ENCODE measurements at places on chromosomes 7 and 10.

GRCh38 chr7:92843034-92843760 is 6.8 kb upstream of the CDK6 start:
- H3K27me3 ChIP-seq = no peaks in the 10 kb centered on the region
- no peaks in the 10 kb centered on the region for H3K4me1 ChIP-seq
- no peak overlapping the region for H3K27ac ChIP-seq
- no peaks in the 10 kb centered on the region for H3K36me3 ChIP-seq
- no peak overlapping the region for H3K4me3 ChIP-seq

GRCh38 chr7:3078514-3078913 is 34.8 kb upstream of the CARD11 start:
- H3K27ac ChIP-seq = no peak overlapping the region
- no peak overlapping the region for H3K4me3 ChIP-seq
- H3K27me3 ChIP-seq = no peaks in the 10 kb centered on the region
- H3K36me3 ChIP-seq = no peaks in the 10 kb centered on the region

- H3K27me3 ChIP-seq = no peaks in the 10 kb centered on the region
- DNase-seq = no peak
- peak overlapping the region; percentile 86 for H3K27ac ChIP-seq
- peaks cover 16% of the 10 kb centered on the region for H3K4me1 ChIP-seq
- H3K36me3 ChIP-seq = no peaks in the 10 kb centered on the region
- peak overlapping the region; percentile 33 for H3K4me3 ChIP-seq
Observed at GRCh38 chr7:78172267-78172757, 373.7 kb downstream of the PHTF2 start.

DNA sequence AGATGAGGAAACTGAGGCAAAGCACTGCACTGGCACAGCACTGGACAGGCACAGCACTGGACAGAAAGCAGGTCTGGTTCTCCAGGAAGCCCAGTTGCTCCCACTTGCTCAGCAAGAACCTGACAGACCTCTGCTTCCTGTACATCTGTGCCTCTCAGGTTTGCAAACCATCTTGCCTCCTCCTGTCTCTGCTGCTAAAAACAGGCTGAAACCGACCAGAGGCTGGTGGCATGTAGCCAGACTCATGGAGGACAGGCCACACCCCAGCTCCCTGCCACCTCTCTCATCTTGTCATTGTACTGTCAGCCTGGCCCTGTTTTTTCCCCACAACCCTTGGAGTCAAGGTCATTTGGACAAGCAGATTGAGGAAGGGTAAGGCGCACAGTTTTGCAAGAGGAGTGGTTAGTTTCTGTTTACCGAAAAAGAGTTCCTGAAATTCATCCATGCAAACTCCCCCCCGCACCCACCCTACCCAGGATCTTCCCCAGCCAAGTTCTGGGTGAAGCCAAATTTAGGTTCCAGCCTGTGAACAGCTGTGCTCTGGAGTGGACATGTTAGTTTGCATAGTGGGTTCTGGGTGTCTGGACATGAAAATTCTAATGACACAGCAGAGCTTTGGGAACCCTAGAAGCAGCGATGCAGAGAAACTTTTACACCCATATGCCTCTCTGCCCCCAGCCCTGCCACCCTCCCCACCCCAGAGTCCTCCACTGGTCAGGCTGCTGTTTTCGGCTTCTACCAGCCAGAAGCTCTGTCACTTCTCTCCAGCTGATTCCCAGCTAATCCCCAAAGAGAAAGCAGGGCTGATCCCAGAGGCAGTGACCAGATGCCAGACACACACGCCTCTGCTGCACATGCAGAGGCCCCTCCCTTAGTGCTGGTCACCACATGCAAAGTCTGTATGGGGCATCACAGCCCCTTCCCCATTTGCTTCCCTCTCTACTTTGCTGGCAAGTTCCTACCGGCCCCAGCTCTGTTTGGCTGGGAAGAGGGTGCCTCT is 8.5 kb upstream of the C10orf105 start:
- no peak for DNase-seq
- H3K36me3 ChIP-seq = no peaks in the 10 kb centered on the region
- H3K4me1 ChIP-seq = peaks cover 11% of the 10 kb centered on the region

GRCh38 chr7:7984424-7984823 is 15.8 kb downstream of the GLCCI1 start:
- no peaks in the 10 kb centered on the region for H3K27me3 ChIP-seq
- no peaks in the 10 kb centered on the region for H3K36me3 ChIP-seq
- no peaks in the 10 kb centered on the region for H3K4me1 ChIP-seq
- H3K27ac ChIP-seq = no peak overlapping the region
- no peak overlapping the region for H3K4me3 ChIP-seq
